CD4-positive, alpha-beta T cell treated with Interleukin-6 at 100 ng/mL for 8 hours (primary cell): ENCODE measurements at places on chromosomes 4 and X.

- DNase-seq: peak; percentile 15
Measured at GRCh38 chr4:76198411-76199237, 15.0 kb downstream of the SCARB2 start.

- DNase-seq: no peak
Measured at GRCh38 chrX:118973389-118974087, 880 bp upstream of the LONRF3 start.

DNA sequence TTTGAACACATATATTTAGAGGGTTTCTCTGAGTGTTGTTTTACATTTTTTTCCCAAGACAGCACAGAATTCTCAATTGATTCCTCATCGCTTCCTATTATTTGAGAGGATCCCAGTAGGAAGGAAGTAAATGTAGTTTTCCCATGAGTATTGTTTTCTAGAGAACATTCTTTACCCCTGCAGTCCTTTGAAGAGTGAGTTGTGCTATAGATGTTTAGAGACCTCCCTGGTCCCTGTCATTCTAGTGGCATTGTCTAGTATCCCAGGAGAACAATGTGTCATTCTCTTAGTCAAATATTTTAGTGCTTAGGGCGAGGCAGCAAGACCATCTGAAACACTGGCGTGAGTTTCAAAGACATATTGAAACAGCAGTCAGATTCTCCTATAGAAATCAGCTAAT is 32.5 kb downstream of the SORBS2 start:
- DNase-seq: no peak

DNA sequence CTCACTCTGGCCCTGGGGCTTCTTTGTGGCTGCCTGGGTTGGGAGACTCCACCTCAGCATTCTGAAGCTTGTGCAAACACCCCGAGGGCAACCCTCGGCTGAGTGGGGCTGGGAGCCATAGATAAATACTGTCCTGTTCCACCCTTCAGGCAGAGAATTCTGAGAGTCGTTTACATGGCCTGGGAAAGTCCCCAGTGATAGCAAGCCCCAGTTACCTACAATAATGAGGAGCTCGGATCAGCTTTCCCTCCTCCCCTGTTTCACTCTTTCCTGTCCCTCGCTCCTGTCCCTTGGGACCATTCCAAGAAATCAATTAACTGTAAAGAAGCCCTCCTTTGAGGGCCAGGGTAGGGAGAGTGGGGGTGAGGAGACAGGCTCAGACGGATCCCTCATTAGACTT is 31.6 kb upstream of the DDX3X start:
- DNase-seq: no peak

- no peak for DNase-seq
Measured at GRCh38 chrX:2703991-2704369, 12.9 kb downstream of the CD99 start.

DNA sequence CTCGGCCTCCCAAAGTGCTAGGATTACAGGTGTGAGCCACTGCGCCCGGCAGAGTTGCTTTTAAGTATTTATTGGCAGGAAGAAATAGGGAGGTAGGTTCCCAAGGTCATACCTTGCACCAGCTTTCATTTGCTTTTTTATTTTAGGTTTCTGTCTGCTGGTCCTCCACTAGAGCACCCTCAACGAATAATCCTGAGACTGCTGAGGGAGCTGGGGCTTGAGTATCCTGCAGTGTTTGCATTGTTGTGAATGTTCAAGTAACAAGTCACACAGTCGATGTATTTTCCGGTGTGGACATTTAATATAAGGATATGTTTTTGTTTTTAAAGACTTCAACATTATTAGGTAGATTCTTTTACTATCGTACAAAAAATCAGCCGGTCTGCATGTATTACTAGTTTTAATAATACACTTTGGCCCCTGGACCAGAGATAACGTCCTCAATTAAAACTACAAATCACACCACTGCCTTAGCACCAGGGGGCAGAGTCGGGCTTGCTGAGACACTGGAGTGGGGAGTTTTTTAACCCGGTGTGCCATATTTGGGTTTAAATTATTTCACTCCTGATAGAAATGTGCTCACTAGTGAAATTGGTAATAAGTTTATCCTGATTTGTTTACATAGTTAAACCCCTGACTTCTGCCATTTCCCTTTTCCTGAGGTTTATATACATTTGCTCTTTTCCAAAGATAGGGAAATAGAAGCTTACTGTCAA is 11.6 kb downstream of the SMIM20 start:
- no peak for DNase-seq
